Cortex of kidney (tissue), 1 donor: ENCODE measurements at places on chromosomes 1 and 21.

GRCh38 chr1:236604905-236605806, 840 bp upstream of the HEATR1 start:
- no peak for DNase-seq

DNA sequence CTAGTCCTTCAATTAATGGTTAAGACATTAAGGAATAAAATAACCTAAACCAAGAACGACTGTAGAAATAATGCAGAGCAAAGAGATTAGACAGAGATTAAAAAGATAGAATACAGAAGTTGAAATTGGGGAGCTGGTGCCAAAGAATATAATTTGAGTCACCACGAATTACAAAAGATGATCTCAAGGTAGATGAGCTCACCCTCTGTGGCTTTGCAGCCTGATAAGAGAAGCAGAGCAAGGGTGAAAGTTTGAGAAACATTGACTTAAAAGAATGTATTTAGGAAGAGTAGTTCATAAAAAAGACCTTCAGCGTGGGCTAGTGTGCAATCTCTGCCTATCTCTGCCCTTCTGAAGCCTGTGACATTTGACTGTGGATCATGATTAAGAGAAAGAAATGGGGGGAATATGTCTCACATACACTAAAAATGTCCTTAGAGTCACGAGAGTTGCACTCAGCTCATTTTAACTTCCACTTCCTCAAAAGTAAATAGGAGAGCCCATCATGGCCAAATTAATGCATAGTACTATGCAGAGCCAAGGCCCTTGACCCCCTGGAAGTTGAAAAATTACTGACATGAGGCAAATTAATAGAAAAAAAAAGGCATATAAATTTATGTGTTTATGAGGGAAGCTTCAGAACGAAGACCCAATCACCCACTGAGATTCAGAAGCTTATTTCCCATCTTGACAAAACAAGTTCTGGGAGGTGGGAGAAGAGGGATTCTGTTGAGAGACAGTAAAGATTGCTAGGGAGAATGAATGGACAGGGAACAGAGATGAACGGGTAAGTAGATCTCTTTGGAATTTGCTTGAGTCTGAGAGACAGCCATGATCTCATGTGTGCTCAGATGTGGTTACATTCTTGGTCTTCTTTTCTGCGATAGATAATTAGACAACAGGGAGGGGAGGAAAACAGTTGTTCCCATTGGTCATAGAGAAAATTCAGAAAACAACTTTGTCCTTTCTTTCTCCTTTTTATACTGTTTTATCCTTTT, 395.4 kb upstream of the LRRC7 start:
- DNase-seq = no peak

DNA sequence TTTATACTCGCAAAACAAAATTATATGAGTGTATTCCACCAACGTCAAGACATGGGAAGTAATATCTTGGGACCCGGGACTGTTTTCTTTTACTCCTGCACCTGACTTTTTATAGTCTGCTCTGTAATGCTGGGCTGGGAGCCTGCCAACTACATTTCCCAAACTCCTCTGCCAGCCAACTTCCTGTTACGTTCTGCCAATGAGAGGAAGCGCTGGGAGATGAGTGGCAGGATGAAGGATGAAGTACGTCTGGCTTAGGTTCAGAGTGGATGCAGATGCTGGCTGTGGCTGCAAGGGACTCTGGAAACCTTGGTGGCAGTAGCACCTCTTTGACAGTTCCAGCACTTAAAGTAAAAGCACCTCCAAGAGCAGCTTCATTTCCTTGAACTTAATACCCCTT, 59.6 kb downstream of the USP24 start:
- DNase-seq = no peak

DNA sequence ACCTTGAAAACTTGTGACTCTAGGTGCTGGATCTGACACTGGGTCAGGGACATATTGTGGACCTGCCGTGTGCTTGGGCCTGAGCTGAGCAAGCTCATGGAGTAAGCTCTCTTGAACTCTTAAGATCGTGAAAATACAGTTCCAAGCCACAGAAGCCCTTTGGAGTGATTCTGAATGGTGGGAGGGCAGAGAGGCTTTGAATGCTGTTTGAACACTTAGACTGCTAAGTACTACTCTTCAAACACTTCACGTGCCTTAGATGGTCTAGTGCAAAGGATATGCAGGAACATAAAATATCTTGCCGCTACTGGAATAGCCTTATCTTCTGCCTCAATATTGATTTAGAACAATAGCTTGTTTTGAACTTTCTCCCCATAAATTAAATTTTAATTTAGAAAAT, 21.6 kb downstream of the ROR1 start:
- DNase-seq = no peak

DNA sequence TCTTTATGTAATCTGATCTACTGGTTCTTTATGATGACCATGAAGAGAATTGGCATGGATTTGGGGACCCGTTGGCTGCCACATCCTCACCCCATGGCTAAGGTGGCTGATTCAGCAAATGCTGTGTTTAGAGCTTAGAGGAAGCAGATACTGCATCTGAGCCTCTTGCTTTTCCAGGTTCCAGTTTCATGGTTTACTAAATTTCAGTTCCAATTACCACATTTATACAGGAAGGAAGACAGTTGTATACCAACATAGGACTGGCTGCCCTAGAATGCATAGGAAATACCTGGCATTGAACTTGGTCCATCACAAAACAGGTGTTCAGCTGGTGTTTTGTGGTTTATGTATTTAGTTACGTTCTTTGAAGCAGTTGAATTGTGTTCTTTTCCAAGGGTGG, 107.1 kb downstream of the ST3GAL3 start:
- no peak for DNase-seq

DNA sequence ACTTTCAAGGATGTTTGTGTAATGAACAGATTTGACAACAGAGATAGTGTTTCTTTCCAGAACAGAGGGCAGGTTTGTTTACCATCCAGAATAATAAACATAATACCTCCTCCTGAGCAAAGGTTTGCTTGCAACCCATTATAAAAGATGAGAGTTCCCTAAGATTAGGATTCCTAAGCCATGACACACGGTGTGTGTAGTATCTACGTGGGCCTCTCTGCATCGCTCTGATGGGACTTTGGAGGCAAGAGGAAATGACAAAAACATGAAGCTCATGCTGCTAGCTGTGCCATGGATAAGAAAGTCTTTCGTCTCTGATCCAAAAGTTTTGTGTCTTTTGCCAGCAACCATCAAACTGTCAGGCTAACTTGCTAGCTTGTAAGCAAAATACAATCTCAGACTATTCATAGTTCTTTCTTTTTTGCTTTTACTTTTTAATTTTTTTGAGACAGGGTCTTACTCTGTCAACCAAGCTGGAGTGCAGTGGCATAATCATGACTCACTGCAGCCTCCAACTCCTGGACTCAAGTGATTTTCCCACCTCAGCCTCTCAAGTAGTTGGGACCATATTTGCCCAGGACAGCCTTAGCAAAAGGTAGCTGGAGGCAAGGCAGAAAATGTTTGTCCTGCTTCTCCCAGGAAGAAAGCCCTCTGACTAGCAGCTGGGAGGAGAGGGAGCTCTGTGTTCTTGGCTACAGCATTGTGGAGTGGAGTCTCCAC, 81.1 kb downstream of the LHX4 start:
- DNase-seq = no peak

DNA sequence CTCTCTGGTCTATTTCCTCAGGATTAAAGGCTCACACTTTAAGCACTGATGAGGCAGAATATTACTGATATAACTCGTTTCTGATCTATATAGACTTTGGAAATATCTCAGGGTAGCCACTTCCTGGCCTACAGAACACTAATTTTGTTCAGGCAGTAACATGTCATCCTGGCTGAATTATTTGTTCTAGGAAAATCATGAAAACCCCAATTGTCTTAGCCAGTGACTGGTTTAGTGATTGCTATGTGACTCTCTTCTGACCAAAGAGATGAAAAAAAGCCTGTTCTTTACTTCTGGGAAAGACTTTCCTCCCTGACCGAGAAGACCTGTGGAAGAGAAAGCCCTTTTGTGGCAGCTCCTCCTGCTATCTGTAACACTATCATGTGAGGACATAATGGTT, 453.7 kb downstream of the SETD4 start:
- no peak for DNase-seq

DNA sequence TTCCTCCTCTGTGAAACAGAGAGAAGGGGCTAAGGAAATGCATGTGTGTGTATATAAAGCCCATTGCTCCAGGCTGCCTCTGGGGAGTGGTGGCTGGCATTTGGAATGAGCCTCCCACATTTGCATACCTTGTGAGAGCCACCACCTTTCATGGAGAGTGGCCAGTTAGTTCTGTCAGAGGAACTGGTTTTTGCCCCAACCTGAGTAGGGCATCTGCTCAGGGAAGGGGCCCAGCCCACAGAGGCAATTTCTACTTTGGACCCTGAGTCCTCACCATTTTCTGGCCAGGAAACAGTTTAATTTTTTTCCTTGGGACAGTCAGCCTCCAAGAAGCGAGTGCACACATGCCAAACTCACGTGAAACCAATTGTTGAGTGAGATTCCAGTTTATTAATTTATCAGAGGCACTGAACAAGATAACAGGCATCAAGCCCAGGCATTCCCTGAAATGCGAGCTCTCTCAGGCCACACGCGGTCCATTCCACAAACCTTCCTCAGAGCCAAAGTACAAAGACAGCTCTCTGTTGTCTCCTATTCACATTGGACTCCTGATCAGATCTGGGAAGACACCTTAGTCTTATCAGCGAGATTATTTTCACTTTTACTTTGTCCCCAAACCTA, 1.0 kb upstream of the SLC6A9 start:
- no peak for DNase-seq

GRCh38 chr1:54965624-54966340, 14.6 kb upstream of the TMEM61 start:
- no peak for DNase-seq

- DNase-seq = no peak
Observed at GRCh38 chr1:46526691-46527291, 24.7 kb downstream of the KNCN start.

DNA sequence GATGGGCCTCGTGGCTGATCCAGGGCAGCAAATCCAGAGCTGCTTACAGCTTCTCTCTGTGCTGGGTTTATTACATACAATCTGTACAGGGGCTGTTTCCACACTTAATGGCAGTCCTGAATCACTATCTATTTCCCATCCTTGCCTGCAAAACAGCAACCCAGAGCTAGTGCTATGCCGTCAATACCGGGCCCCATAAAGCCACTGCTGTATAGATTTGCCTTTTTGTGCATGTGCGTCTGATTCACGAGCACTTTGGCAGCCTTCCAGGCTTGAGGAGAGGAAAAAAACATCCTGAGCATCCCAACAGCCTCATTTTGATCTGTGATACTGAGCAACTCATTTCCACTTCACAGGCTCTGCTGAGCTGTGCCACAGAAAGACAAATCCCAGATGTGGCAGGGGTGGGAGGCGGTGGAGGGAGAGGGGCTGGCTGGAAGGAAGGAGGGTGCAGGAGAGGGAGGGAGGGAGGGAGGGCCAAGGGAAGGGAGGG, 65.2 kb upstream of the TARBP1 start:
- no peak for DNase-seq

DNA sequence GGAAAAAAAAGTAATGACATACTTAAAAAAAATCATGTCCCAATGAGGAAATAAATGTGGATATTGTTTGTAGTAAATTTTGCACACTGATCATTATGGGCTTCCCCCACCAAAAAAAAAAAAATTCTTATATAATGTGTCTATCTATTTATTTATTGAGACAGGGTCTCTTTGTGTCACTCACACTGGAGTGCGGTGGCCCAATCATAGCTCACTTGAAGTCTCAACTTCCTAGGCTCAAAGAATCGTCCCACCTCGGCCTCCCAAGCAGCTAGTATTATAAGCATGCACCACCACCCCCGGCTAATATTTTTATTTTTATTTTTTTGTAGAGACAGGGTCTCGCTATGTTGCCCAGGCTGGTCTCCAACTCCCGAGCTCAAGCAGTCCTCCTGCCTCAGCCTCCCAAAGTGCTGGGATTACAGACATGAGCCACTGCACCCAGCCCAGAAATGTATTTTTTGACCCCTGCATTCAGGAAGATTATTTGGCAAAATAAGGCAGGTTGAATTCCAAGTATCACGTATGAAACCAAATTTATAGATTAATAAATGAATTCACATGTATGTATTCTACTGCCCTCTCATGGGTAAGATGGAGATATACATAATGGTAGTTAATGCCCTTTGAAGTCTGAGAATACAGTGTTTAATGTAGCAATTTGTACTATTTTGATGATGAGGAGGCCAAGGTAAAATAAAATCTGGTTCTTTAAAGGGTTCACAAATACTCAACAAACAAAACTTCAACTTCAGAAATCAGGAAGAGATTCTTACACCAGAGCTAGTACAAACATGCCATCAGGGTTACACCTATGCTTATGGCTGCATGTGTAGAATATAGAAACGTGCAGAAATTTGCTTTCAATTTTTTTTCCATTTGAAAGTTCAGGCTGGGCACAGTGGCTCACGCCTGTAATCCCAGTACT, 1.4 kb upstream of the DENND2C start:
- no peak for DNase-seq

DNA sequence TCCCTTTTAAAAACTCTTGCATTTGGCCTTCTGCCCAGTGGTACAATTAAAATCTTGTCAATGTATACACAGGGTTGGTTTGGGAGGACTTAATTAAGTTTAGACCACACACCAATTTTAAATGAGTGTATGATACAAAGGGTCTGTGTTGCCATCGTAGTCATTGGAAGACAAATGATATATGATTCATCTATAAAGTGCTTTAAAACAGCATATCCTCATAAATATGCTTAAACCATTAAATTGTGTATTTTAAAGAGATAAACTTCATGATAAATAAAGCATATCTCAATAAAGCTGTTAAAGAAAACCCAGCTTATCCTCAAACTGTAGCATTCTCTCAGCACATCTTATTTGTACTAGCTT, 69.5 kb downstream of the LUZP1 start:
- DNase-seq = no peak

GRCh38 chr1:200776949-200777348, 38.3 kb downstream of the CAMSAP2 start:
- no peak for DNase-seq

DNA sequence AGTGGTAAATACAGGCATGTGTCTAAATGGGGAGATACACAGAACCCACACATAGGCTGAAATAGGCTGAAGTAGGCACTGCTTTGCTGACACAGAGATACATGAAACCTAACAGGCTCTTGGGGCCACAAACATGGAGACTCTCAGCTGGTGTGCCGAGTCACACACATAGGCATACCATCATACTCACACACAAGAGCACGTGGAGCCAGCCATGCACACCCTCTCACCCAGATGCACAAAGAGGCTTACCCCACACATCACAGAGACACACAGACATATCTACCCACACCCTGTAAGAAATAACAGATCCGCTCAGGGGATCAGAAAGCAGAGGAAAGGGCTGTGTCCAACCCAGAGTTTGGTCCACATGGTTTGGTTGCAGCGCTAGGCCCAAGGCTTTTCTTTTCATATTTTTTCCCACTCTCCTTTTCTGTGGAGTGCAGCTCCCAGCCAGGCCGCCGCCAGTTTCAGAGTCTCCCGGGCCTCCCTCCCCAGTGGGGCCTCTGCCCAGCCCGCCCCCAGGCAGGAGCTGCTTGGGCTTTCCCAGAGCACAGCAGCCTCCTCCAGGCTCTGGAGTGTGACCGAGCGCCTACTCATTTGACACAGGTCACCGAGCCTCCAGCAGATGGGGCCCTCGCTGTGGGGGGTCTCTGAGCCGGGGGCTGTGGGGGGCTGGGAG, 3.9 kb upstream of the POU3F1 start:
- no peak for DNase-seq
